ENCODE measurements at places on chromosomes 1 and 21.

DNA sequence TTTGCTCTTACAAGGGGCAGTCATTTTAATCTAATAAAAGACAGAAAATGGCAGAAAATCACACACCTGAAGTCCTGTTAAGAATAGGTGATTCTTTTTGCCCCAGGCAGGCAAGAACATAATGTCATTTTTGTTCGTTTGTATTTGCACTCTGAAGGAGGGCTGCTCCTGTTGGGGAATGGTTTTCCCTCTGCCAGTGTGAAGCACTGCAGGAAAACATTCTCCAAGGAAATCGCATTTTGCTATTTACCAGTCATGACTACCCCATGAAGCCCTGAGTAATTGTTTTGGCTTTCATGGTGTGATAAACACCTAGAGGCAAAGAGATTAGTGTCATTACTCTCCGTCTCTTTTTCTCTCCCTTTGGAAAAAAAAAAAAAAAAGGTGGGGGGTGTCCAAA, 345.5 kb downstream of the NTNG1 start:
- DNase-seq = no peak

DNA sequence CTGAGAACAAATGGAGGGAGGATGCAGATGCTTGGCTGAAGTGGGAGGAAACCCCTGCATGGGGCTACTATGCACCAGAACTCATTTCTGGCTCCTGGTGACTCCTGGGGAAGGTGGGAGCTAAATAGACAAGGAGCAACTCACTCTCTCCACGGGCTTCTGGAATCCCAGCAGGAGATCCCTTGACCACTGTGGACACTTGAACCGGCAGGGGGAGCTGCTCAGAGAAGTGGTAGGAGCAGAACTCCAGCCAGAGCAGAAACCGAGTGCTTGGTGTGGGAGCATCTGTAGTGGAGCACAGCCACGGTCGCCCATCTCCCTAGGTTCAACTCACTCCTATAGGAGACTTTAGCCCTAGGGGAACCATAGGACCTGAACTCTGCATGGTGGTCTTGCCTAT, 205.6 kb upstream of the GJB5 start:
- no peak for DNase-seq

DNA sequence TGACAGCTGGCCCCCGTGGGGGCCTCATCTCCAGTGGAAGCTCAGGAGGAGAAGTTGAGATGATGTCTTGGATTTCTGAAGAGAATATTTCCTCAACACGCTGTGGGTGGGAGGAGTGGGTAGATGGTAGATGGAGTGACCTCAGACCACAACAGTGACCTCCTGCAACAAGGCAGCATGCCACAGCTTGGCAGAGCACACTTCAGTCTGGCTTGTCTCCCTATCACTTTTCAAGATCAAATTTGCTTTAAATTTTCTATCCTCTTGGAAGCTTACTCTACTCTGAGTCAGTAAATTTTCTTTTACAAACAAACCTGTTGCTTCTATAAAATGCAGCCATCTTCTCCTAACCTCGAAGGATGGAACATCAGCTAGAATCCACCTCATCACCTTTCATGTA, 59.7 kb downstream of the NTPCR start:
- no peak for DNase-seq

- DNase-seq = no peak
Observed at GRCh38 chr1:46615735-46616134, 876 bp downstream of the MOB3C start.

DNA sequence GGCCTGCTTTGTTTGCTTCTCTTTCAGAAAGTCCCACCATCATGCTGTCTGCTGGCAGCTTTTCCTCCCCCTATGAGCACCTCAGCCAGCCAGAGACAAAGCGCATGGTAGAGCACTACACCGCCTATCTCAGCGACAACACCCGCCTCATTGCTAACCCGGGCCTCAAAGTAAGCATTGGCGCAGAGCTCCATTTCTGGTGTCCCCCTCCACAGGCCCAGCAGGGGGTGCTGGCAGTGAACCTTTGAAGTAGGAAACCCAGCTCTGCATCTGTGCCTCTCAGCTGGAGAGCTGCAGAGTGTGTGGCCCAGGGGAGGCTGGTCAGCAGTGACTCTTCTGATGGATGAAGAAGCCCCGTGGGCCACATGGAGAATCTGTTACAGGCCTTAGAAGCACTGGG, 81.2 kb upstream of the RAVER2 start:
- no peak for DNase-seq

- no peak for DNase-seq
Observed at GRCh38 chr1:3731583-3732433, 20.4 kb upstream of the CCDC27 start.

GRCh38 chr1:30420519-30421050, 302.8 kb downstream of the MATN1 start:
- peak; percentile 67 for DNase-seq

GRCh38 chr1:20119347-20119746, at the start of gene PLA2G2D:
Gene PLA2G2D, minus strand, starts transcription at chr1:20119536. Its CDS starts 38 bp downstream, at chr1:20119498.
- DNase-seq = no peak

DNA sequence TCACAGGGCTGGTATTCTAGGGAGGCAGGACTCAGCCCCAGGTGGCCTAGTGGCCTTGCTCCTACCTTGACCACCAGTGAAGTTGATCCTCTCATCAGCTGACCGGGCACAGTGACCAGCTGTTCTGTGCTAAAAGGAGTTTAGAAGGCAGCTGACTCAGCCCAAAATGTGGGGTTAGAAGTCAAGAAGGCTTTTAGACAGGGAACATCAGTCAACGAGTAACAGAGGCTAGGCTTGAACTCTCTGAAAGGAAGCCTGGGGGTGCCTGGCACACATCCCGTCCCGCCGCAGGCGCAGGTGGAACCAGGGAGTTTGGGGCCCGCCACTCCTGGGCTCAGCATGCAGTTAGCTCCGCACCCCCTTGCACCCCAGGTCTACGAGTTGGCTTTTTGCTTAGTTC, 114.9 kb upstream of the SLC45A1 start:
- no peak for DNase-seq

DNA sequence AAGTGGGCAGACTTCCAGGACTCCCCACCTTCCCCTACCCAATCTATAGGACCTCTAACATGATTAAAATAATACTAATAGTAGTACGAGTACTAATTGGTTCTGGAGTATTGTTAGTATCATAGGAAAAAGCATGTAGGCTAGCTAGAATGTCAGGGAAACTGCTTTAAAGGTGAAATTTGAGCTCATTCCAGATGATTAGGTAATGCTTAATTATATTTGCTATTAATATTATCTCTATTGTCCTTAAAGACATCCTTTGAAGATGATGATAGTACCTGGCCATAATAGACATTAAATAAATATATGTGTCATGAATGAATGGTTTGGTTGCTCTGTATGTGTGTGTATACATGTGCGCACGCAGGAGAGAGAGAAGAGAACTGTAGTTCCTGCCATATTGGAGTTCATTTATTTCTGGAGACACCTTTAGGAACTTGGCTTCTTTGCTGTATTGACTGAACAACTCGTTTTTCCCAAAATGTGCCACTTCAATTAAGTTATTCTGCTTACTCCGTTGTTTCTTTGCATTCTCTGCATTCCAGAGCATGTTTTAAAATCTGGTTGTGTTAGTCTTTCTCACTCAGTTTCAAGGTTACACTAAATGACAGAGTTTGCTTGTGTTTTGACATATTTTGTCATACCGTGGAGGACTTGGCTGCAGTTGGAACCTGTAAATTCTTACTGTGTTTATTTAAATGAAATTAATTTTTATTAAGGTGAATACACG, 117.1 kb downstream of the OSBPL9 start:
- DNase-seq = no peak

DNA sequence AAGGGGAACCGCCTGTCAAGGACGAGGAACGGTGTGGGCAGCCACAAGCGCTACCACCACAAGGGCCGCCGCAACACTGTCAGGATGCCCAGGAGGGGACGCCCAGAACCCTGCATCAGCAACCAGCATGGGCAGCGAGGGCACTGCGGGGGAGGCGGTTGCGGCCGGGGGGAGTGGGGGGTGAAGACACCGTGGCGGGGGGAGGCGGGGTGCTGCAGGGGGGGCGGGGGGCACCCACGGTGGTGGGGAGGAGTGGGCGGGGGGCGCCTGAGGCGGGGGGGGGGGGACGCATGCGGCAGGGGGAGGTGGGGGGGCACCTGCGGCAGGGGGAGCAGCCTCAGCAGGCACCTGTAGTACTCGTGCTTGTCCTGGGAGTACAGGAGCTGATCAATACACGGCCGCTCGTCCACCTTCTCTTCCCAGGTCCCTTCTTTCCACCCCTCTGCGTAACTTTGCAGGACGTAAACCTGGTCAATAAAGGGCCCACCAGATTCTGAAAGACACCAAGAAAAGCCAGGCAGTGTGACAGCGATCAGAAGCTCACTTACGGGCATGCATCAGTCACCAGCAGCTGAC, 4.6 kb downstream of the POFUT2 start:
- DNase-seq = no peak

- DNase-seq = no peak
Observed at GRCh38 chr1:10033359-10033845, 644 bp downstream of the UBE4B start.

DNA sequence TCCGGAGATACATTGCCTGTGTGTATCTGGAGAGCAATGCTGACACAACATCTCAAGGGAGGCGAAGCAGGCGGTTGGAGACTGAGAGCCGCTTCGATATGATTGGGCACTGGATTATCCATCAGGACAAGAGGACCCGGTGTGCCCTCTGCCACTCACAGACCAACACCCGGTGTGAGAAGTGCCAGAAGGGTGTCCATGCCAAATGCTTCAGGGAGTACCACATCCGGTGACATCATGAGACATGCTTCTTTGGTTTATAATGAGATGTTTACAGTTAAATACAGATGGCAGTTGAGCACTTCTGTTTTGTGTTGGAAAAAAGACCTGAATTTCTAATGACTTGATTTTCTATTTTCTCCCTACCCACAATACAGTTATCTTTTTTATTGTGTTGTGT, 12.1 kb downstream of the PGBD2 start:
- DNase-seq = no peak

- DNase-seq = no peak
Observed at GRCh38 chr1:205515781-205516253, 11.3 kb downstream of the CDK18 start.

GRCh38 chr1:236281198-236281653, 532 bp downstream of the ERO1B start:
- DNase-seq = no peak

DNA sequence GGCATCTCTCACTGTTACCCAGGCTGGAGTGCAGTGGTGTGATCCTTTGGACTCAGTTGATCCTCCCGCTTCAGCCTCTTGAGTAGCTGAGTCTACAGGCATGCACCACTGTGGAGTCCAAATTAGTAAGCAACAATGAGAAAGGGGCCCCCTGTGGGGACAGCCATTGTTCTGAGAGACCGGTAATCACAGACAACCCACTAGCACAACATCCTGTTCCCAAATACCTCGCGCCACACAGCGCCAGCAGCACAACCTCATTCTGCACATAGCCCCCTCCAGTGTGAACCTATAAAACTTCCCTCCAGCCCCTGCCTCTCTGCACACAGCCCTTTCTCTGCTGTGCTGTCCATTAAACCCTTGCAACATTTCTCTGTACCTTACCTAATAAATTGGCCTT, 226.4 kb downstream of the DYRK1A start:
- DNase-seq = no peak

GRCh38 chr1:43321331-43321891, 16.2 kb upstream of the MPL start:
- DNase-seq = no peak

- no peak for DNase-seq
Observed at GRCh38 chr1:226652613-226653012, 86.5 kb downstream of the ITPKB start.

GRCh38 chr1:102772831-102773230, 335.5 kb downstream of the COL11A1 start:
- no peak for DNase-seq

DNA sequence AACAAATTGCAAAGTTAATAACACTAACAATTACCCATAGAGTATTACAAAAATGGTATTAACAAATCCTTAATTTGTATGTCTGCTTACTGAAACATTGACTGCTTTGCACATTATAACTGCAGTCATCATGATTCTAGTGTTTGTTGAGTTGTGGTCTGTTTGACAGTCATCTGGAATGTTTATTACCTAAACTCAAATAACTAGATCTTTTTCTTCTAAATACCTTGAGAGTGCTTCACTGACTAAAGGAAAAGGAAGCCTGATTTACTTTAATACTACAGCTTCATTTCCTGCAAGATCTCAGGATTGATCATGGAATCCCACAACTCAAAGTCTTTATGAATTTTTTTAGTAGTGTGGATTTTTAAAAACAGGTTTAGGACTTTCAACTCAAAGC, 70.0 kb downstream of the HMCN1 start:
- DNase-seq = no peak

DNA sequence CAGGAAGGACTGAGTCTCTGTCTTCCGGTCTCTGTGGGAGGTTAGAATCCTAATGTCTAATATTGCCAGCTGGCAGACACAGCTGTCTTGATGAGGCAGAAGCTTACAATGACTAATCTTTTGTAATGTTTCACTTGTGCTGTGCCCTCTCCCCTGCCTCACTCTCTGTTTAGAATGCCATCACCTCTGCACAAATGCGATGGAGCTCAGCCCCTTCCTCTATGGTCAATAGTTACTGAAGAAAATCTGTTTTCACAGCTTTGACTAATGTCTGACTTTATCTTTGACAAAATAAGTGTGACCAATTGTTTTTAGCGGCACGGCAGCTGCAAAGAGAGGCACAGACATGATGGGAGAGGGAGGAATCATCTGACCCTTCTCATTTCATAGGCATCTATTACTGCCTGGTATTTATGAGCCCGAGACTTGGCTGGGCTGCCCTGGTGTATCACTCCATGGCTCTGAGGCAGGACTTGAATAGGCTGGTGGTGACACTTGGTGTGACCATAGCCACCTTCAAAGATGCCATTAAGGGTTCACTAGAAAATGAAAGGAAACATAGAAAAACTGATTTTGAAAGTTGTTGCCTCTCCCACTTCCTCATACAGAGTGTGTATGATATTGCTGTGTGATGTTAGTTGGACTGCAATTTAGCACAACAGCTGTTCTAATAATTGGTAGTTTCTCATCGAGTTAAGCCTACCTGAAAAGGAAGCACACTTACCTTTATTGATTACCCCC, 163.2 kb upstream of the NBPF11 start:
- no peak for DNase-seq

- DNase-seq = no peak
Observed at GRCh38 chr1:24828887-24829192, 83.6 kb downstream of the CLIC4 start.

DNA sequence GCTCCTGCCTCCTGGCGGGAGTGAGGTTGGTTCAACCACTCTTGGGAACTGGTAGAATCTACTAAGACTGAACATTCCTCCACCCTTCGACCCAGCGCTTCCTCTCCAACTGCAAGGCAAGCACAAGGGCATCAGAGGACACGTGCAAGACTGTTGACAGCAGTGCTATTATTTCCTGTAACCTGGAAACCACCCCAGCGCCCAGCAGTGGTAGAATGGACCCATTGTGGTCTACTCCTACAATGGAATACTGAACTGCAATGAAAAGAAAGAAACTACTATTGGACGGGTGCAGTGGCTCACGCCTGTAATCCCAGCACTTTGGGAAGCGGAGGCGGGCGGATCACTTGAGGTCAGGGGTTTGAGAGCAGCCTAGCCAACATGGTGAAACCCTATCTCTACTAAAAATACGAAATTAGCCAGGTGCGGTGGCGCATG, 33.0 kb upstream of the TARDBP start:
- no peak for DNase-seq

- no peak for DNase-seq
Observed at GRCh38 chr1:17678011-17678410, 77.1 kb upstream of the ACTL8 start.

- DNase-seq = no peak
Observed at GRCh38 chr1:231563247-231563646, 34.8 kb downstream of the TSNAX start.
